ENCODE measurements at places on chromosomes 16 and 17.

DNA sequence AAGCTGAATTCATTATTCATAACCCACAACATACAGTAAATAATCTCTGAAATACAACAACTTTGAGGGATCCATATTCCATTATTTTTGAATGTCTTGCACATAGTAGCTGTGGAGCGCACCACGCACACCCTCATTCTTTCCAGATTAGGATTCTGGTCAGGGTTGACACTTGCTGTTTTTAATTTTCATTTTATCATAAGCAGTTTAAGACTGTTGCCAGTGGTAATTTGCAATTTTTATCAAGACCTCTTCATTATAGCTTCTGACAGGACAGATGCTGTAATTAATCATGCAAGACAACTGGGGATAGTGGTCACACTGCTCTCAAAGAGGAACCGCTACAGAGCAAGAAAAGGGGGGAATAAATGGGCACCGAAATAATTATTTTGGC, 109.7 kb downstream of the TOX3 start:
- no peak for DNase-seq

GRCh38 chr17:58202859-58203258, 10.3 kb downstream of the EPX start:
- DNase-seq: no peak

GRCh38 chr17:68238164-68238870, 9.5 kb upstream of the AMZ2 start:
- DNase-seq: peak; percentile 50

DNA sequence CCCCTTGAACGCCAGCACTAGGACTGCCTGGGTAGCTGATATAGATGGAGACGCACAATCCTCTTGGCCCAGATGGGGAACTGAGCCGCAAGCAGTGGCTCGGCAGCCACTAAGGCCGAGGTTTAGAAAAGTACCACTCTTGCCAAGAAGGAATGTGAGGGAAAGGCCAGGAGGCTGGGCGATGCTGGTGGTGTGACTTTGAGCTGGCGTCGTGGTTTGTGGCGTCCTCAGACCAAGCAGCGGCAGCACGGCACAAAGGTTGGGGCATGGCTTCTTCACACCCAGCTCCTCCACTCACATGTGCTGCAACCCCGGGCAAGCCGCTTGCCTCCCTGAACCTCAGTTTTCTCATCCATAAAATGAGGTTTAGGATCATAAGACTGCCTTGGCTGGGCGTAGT, 15.6 kb downstream of the DCAKD start:
- DNase-seq: no peak

DNA sequence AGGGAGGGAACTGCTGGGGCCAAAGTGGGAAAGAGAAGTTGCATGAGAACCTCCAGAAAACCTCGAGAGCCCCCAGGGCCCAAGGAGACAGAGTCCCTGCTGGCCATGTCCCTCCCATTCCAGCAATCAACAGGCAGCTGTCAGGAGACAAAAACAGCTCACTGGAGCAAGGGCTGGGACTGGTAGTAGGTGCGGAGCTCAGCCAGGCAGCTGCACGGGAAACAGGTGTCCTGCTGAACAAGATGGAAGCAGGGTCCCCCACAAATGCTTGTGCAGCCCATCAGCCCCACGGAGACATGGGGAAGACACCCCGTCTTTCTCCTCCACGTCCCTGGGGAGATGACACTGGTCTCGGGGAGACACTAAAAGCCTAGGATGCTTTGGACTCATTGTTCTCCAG, 34.5 kb downstream of the SDK2 start:
- no peak for DNase-seq

- DNase-seq: no peak
Measured at GRCh38 chr17:44137891-44138709, 3.6 kb upstream of the HROB start.

GRCh38 chr17:27959382-27959709, 66.2 kb upstream of the LYRM9 start:
- DNase-seq: no peak

- no peak for DNase-seq
Measured at GRCh38 chr17:82121246-82121645, 23.2 kb upstream of the FASN start.

GRCh38 chr17:38942696-38943334, 17.4 kb downstream of the LASP1NB start:
- no peak for DNase-seq

GRCh38 chr16:49670627-49671026, 185.3 kb downstream of the ZNF423 start:
- no peak for DNase-seq

DNA sequence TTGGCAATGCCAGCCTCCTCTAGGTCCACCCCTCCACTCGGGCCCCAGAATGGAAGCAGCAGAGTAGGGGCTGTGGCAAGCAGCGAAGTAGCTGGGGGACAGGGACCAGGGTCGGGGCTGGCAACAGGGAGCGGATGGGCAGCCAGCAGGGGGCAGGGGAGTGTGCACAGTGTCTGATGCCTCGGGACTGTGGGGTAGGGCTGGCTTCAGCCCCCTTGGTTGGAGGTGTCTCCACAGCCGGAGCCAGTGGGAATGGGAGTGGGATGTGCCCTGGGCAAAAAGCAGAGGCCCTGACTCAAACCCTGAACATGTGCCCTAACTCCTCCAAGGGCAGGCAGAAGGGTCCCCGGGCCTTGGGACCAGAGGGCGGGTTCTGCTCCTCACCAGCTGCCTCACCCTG, 18.5 kb upstream of the ARHGAP27 start:
- DNase-seq: no peak

- DNase-seq: no peak
Measured at GRCh38 chr16:29898135-29898803, 1.1 kb downstream of the SEZ6L2 start.

DNA sequence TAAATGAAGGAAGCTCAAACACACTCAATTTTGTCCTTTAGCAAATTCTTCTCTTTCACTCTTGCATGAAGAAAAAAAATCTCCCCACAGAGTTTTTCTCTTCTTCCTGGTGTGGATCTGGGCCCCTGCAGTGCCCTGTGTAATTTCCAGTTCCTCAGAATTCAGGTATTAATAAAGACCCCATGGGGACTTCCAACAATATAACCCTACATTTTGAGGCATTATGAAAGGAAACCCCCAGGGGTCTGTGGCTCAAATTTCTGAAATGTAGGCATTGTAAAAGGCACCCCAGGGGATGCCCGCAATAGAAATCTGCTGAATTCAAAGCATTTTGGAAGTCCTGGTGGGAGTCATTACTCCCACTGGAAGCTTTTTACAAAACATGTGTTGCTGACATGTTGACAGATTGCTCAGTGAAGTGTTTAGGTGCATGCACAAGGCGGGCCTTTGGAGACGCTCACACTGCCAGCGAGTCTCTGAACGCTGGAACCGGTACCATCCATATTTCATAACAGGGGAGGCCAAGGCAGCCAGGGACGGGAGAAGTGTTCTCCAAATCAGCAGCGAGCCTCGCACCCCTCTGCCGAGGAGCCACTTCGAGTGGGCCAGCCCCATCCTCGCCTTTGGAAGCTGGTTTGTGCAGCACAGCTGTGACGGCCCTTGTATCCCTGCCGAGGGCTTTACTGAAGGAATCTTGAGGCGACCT, 154.0 kb downstream of the ZNF423 start:
- DNase-seq: no peak

DNA sequence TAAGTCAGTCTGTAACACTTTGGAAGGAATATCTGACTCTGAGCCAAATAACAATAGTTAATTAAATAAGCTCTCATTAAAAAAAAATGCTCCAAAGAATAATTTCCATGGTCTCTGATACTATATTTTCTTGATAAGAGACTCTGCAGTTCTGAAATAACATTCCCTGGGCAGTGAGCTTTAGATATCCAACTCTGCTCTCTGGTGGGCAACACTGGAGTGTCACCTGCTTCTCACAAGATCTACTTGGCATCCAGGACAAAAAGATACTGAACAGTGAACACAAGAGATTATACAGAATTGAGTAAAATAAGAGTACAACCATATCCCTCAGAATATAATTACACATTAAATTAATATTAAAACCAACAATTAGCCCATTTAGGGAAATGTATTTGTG, 13.7 kb downstream of the BLMH start:
- no peak for DNase-seq

- DNase-seq: no peak
Measured at GRCh38 chr16:82293671-82294070, 123.6 kb upstream of the MPHOSPH6 start.

GRCh38 chr16:85552980-85553435, 60.1 kb upstream of the GSE1 start:
- DNase-seq: no peak

DNA sequence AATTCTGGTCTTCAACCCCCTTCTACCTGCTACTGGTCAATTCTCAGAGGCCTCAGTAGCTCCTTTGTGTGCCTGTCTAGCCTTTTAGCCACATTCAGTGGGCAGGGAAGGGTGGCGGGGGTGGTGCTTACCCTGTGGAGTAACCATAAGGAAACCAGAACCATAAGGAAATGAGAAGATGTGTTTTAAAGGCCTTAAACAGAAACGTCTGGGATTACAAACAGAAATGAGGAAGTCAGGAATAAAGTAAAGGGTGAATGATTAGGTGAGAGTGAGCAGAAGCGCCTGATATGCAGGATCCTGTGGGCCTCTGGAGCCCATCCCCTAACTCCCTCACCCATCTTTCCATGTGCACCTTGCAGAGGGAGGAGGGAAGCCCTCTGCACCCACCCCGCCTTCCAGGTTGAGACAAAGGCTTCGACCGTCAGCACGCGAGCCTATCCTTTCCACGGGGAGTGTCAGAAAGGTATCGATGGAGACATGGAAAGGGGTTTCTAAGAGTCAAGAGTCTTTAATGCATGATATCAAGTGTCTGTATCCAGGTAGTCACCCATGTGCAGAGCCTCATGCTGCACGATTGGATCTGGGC, 20.4 kb downstream of the KIAA0513 start:
- DNase-seq: no peak

DNA sequence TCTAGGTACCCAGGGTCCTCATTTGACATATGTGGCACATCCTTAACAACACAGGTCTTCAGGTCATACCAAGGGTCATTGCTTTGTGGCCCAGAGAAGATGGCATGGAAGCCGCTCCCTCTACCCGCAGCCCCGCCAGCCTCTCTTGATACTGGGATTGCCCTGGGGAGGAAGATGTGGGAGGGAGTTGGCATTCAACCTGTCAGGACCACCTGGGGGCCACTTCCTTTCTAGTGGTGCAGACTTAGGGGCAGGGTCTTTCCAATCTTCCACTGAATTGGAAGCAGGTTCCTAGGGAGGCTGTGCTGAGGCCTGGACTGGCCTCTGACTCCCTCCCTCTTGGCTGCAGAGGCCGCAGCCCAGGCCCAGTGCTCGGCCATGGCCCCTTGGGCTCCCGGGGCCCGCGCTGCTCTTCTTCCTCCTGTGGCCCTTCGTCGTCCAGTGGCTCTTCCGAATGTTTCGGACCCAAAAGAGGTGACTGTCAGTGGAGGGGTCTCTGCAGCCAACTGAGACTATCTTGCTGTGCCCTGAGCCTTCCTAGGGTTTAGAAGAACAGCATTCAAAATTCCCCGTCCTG, 5.1 kb upstream of the HEXIM1 start:
- DNase-seq: no peak

DNA sequence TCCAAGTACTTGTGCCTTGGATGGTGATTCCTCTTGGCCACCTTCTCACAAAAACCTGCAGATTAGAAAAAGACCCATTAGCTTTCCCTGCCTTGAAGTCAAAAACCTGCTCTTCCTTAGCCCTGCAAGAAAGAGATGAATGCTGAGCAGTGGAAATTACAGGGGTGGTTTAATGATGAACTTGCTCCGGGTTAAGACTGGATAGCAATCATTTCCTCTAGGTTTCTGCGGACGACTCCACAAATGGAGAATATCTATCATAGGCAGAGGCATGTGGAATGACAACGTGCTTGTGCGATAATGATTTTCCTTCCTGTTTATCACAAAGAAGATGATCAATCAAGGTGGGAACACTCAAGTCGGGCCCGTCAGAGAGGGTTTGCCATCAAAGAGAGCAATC, 201.2 kb upstream of the ERCC4 start:
- DNase-seq: no peak

- DNase-seq: no peak
Measured at GRCh38 chr17:4771519-4772234, at the start of gene TM4SF5. TM4SF5 (plus strand) TSS chr17:4771886; CDS start chr17:4771923, 37 bp downstream.

GRCh38 chr17:1471911-1472821, 16.1 kb upstream of the CRK start:
- no peak for DNase-seq

DNA sequence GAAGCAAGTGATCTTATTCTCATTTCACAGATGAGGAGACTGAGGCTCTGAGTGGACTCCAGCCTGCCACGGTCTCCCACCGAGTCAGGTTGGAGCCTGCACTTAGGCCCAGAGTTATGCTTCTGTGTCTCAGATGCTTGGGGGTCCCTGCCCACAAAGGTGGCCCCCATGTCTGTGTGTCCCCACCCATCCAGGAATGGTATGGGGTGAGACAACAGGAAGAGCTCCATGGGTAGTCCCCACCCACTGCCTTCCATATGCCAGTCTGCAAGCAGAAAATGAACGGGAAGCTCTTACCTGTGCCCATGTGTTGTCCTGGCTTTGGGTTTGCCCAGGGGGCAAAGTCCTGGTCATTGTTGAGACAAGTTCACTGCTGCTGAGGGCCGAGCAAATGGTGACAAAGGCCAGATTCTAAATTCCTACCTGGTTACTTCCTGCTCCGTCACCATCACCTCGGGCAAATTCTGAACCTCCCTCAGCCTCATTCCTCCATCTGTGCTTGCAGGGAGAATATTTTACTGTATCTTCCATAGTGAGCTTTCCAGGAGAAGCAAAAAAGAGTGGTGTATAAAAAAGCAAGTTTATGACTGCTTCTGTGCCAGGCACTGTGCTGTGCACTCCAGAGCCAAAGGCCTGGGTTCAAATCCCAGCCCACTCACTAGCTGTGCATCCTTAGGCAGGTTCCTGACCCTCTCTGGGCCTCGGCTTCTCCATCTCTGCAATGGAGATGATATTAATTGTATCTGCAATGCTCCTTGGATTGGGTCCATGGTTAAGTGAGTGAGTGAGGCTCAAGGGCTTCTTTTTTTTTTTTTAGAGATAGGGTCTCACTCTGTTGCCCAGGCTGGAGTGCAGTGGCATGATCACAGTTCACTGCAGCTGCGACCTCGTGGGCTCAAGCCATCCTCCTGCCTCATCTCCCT, 9.3 kb downstream of the IL4R start:
- DNase-seq: no peak

DNA sequence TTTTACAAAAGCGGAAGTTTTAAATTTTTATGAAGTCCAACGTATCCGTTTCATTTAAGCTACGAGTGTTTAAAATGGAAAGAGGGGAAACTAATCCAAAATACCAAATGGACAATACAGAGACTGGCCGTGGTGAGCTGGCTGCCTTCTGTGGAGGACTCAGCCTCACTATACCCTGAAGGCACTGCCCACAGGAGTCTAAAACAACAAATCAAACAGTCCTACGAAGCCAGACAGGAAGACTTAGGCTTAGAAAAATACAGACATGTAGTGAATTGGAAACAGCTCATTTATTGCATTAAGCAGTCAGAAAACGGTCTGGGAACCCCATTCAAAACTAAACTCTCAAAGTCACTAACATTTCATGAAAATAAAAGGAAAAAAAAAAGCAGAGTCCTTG, 75.1 kb downstream of the CYTH1 start:
- DNase-seq: no peak

- DNase-seq: no peak
Measured at GRCh38 chr16:57531635-57532265, 4.6 kb downstream of the CCDC102A start.

All from T-cell (primary cell).